HCT116 (cell line): ENCODE measurements at places on chromosomes 13 and 19. TPM values are rescaled to one million over a fixed set of nuclear protein-coding genes. Genes with fewer than 3 reads are reported as not detected.

Gene EFNA2
- total RNA-seq: 12.2 TPM

Gene ANGPTL4
- 54.8 TPM for total RNA-seq

Gene RAB3D
- 28.9 TPM for total RNA-seq

Gene PRKCSH
- total RNA-seq: 425 TPM

Gene FPR1
- total RNA-seq: not detected

Gene PDX1
- 1.7 TPM for total RNA-seq

Gene ZNF534
- total RNA-seq: not detected

Gene PGLYRP1
- total RNA-seq: not detected

Gene ZNF548
- 8.7 TPM for total RNA-seq

Gene TMEM86B
- total RNA-seq: 10.6 TPM

Gene STK11
- total RNA-seq: 86.9 TPM

Gene GJB2
- total RNA-seq: 44.7 TPM

Gene RUBCNL
- 0.42 TPM for total RNA-seq

Gene TLE6
- total RNA-seq: 10.9 TPM

Gene JSRP1
- total RNA-seq: 0.30 TPM

Gene WDR88
- total RNA-seq: not detected

Gene MICU2
- total RNA-seq: 41.0 TPM

Gene WDR62
- total RNA-seq: 17.0 TPM

Gene APOC1
- 5.1 TPM for total RNA-seq

Gene PRR19
- 0.93 TPM for total RNA-seq

Gene KASH5
- total RNA-seq: not detected

Gene FFAR1
- not detected for total RNA-seq

Gene GARIN5B
- not detected for total RNA-seq

Gene PEG3
- 0.34 TPM for total RNA-seq

Gene TMC4
- total RNA-seq: 60.3 TPM

Gene SLC25A41
- total RNA-seq: 0.93 TPM

Gene ZNF345
- not detected for total RNA-seq

Gene ZSCAN4
- not detected for total RNA-seq

Gene TRPM4
- 44.2 TPM for total RNA-seq

Gene SRRM5
- not detected for total RNA-seq

Gene KLK6
- total RNA-seq: 40.5 TPM

Gene TEAD2
- 31.9 TPM for total RNA-seq

Gene ZNF304
- total RNA-seq: 6.3 TPM

Gene GRIK5
- 1.7 TPM for total RNA-seq

Gene PRR36
- 7.5 TPM for total RNA-seq

Gene CCDC194
- total RNA-seq: not detected

Gene SMAD9
- 4.3 TPM for total RNA-seq

Gene HCST
- 1.2 TPM for total RNA-seq

Gene GRK1
- total RNA-seq: not detected

Gene RNF17
- total RNA-seq: not detected

Gene CGB5
- not detected for total RNA-seq

Gene CLDN10
- total RNA-seq: not detected

Gene CYSLTR2
- total RNA-seq: not detected

Gene C19orf67
- not detected for total RNA-seq

Gene OR7A17
- not detected for total RNA-seq

Gene GPC6
- 0.22 TPM for total RNA-seq

Gene SLC35E1
- 49.1 TPM for total RNA-seq

Gene RNASEH2A
- 54.5 TPM for total RNA-seq

Gene SHANK1
- total RNA-seq: 3.0 TPM

Gene RFPL4AL1
- total RNA-seq: not detected

Gene CCDC124
- total RNA-seq: 177 TPM

Gene NLRP5
- 0.30 TPM for total RNA-seq

Gene IZUMO4
- 6.1 TPM for total RNA-seq
